Lower leg skin (tissue), 4 donors: ENCODE measurements at places on chromosomes 12 and 14.

- DNase-seq: no peak
These were observed 12.4 kb upstream of the DPF3 start for GRCh38 chr14:72906316-72906715.

DNA sequence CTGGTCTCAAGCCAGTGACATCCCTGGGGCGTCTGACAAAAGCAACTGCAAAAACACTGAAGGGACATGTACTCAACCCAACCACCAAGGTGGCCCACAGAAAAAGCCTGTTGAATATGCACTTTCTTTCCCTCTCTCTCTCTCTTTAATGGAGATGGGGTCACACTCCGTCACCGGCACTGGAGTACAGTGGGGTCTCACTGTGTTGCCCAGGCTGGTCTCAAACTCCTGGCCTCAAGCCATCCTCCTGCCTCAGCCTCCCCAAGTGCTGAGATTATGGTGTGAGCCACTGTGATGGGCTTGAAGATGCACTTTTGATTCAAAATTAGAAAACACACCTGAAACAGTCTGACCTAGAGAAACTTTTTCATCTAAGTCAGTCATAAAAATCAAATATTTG is 7.2 kb upstream of the CD27 start:
- no peak for DNase-seq

DNA sequence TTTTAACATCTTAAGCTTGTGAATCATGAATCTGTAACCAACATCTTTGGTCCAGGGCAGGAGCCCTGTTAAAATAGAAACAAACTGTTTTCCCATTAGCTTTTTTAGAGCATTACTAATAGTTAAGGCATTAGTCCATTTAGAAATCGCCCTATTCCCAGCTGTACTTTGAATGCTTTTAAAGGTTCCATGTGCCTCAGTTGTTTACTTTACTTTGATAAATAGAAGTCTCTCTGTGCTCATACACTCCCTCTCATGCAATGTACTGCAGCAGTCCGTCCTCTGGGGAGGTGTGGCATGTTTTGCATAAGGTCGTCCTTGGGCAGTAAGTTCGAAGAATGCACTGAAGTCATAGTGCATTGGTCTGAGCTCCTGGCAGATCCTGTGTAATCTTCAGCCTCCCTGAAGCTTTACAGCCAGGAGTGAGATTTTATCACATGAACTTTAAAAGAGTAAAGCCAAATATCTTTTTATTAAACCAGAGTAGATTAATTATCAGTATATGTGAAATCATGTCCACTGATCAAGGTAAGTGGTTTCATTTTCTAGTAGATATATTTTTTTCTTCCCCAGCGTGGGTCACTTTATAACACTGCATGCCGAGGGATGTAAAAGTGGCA is 134.7 kb downstream of the FGD4 start:
- DNase-seq: peak; percentile 75

- no peak for DNase-seq
These were observed 62.1 kb upstream of the HECTD1 start for GRCh38 chr14:31269634-31270195.

DNA sequence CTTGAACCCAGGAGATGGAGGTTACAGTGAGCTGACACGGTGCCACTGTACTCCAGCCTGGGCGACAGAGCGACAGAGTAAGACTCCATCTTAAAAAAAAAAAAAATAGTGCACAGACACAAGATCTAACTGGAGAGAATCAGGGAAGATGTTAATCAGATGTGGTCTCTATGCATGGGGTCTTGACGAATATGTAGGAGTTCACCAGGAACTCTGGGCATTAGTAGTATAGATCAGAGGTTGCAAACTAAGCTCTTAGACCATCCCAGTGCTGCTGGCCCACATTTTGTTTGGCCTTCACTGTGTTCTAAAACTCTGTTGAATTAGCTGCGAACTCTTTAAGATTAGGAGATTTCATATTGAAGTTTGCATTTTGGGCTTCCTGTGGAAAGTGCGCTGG is 31.6 kb downstream of the SNRNP35 start:
- no peak for DNase-seq
